Stimulated activated CD4-positive, alpha-beta T cell treated with anti-CD3 and anti-CD28 coated beads, Interleukin-2, amount 100 ng/mL, for 4 hours (primary cell): ENCODE measurements at places on chromosomes 3 and 15.
A peak's percentile ranks its signal among the peaks of the same experiment; 100 is the strongest.

DNA sequence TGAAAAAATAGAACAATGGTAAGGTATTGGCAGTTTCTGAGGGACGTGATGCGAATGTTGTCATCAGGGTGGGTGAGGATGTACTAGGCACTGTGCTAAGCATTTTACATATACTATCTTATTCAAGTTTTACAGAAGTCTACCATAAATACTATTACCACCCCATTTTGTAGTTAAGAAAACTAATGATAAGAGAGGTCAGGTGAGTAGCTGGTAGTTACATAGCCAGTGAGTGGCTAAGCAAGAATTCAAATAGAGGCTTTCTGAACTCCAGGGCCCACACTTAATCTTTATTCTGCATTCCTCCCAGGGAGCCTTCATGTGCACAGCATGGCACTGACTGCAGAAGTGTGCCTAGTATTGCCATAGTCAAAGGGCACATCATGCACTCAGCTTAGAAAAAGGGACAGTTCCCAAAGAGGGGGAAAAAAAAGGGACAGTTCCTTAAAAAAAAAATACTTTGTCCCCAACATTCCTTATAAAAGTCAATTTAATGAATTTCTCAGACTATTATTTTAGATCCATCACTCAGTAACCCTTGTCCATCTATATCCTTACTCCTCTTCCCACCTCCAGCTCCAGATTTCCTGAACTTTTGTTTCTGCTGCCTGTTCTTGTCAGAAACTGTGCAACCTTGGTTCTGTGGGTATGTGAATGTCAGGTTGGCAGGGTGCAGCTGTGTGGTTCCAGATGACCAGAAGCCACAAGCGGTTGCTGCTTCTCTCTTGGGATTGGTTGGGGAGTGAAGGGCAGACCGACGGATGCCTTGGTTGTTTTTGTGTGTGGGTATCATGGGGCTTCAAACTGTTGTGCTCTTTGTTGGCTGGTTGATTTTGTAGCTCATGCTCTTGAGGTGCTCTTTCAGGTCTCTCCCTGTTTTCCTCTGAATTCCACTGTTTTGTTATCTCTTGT lies 8.3 kb downstream of the MAPKBP1 start:
- DNase-seq, result no peak

DNA sequence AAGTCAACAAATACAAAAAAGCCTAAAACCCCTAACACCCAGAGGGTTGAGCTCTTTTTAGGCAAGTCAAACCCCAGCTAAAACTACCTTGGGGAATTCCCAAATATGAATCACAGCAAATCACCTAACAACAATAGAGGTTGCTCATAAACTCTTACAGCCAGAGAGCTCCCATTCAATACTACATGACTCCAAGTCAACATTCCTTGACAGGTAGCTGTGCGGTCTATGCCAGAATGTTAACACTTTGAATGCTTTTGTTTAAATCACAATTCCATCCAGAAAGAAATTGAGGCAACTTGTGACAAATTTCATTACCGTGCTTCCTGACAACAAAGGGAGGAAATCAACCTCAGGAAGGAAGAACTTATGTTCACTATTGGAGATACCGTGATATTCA lies 7.5 kb upstream of the UACA start:
- no peak for DNase-seq

DNA sequence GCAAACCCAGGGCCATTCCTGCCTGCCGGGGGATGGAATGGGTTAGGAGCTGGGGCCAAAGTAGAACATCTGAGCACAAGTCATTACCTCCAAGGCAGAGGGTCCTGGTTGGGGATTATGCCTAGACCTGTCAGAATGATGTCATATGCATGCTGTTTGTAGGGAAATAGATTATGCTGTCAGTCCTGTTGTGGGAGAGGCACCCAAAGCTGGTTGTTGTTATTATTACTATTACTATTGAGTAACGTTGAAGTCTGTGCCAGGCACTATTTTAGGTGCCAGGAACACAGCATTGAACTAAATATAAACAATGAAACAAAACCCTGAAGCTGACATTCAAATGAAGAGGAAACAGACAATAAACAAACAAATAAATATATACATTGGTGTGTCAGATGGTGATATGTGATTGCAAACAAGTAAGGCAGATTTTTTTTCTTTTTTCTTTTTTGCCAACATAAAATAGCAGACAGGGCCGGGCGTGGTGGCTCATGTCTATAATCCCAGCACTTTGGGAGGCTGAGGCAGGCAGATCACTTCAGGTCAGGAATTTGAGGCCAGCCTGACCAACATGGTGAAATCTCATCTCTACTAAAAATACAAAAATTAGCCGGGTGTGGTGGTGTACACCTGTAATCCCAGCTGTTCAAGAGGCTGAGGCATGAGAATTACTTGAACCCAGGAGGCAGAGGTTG lies 2.0 kb downstream of the P4HTM start:
- DNase-seq, result no peak

GRCh38 chr3:185733980-185734724 lies 90.7 kb downstream of the IGF2BP2 start:
- no peak for DNase-seq

DNA sequence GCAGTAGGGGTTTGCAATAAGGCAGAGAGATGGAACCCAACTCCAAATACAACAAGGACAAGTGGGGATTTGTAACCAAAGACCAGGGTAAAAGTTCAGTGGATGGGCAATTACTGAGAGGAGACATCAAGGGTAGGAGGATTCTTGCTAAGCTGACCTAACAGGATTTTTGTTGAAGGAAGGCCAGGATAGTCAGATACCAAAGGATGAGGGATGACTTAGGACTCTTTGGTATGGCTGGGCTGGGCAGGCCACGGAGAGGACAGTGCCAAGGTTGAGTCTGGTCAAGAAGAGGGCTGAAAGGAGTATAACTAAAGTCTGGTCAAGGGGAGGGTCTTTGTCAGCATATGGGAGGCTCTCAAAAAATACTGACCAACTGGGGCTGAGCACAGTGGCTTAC lies 85.3 kb upstream of the UBE2E2 start:
- DNase-seq, result no peak

- peak; percentile 17 for DNase-seq
Observed at GRCh38 chr3:45659661-45660566, 29.3 kb upstream of the SACM1L start.

- no peak for DNase-seq
Observed at GRCh38 chr3:54801977-54802376, 125.9 kb downstream of the LRTM1 start.

DNA sequence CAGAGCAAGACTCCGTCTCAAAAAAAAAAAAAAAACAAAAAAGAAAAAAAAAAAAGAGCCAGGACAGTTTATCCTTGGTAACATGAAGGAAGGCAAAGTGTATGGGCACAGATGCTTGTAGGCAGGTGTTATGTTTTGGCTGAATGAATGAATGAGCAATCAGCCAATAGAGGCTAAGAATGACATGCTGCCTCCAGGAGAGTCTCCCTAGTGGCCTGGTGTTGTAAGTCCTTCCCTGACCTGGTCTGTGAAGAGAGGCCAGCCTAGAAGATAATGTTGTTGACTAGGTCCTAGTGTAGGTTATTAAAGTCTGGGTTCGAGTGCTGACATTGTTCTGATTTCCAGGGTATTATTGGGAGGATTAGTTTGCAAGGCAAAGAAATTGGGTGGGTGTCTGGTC lies 24.9 kb downstream of the GYG1 start:
- no peak for DNase-seq

GRCh38 chr3:62870321-62870720 lies 4.9 kb downstream of the CADPS start:
- no peak for DNase-seq

DNA sequence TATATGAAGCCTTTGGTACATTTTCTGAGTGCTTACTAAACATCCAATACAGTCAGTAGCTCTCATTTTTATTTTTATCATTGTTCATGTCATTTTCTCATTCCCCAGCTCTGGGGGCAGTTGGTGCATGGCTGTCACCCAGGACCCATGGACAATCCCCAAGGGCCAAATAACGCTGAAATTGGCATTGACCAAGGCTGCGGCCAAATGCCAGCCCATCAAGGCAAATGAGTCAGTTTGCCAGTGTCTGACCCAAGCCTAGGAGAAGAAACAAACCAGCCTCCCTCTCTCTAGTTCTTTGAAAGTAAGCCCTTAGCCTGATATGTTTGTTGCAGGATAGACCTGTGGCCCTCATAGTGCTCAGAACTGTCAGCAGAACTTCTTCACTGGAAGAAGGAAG lies 219.2 kb downstream of the THSD4 start:
- DNase-seq, result no peak

GRCh38 chr15:90083419-90083818 lies 18.8 kb downstream of the IDH2 start:
- no peak for DNase-seq

- no peak for DNase-seq
Observed at GRCh38 chr3:2823031-2823430, 287.1 kb downstream of the IL5RA start.

- no peak for DNase-seq
Observed at GRCh38 chr3:99969136-99969535, 145.2 kb downstream of the FILIP1L start.

- DNase-seq, result no peak
Observed at GRCh38 chr15:33722005-33722672, 246.2 kb upstream of the CHRM5 start.

- no peak for DNase-seq
Observed at GRCh38 chr3:111874177-111874820, 15.2 kb downstream of the PHLDB2 start.

DNA sequence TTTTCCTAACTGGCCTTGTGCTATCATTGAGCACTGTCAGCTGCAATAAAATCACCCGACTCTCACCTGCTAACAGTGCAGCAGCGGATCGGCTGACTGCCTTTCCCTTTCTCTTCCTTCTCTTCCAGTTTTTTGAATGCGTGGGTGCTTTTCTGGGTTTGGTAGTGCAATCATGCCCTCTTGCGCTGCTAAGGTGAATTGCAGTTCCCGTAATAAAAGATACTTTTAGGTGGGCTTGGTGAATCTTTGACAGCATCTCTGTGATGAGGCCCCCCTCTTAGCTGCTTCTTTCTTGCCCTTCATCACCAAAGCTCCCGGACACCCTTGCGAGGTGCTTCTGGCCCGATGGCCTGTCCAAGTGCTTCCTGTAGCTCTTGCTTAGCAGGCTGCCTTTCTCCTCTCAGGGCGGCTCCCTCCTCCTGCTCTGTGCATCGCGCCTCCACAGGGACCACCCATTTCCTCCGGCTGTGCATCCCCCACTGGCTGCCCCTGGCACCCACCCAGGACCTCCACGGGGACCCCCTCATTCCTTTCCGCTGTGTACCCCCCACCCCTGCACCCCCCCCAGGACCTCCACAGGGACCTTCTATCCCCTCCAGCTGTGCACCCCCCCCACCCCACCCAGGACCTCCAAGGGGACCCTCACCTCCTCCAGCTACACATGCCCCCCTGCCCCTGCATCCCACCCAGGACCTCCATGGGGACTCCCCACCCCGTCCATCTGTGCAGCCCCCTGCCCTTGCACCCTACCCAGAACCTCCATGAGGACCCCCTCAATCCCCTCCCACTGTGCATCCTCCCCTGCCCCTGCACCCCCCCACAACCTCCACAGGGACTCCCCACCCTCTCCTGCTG lies 50.8 kb upstream of the RPL32 start:
- DNase-seq, result peak; percentile 21

DNA sequence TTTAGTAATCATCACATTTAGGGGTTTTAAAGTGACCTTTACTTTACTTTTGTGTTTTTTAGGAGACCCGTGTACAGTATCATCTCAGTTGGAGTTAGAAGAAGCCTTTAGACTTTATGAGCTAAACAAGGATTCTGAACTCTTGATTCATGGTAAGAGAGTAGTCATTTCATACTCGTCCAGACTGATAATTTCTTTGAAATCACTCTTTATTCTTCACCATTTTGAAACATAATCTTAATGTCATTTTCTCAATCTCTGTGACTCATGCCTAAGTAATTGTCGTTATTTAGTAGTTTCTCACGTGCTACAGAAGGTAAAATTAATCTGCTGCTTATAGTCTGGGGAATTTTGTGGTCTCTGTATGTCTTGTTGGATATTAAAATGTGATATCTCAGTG lies 37.7 kb downstream of the PRKCI start:
- no peak for DNase-seq

- no peak for DNase-seq
Observed at GRCh38 chr15:39657668-39658067, 76.8 kb downstream of the THBS1 start.

DNA sequence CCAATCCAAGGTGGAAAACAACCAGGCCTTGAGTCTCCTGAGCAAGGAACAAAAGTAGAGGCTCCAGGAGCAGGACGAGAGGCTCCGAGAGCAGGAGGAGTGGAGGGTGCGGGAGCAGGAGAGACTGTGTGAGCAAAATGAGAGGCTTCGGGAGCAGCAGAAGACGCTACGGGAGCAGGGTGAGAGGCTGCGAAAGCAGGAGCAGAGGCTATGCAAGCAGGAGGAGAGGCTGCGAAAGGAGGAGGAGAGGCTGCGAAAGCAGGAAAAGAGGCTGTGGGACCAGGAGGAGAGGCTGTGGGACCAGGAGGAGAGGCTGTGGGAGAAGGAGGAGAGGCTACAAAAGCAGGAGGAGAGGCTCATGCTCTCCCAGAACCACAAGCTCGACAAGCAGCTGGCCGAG lies 60.3 kb upstream of the UBE2Q2 start:
- no peak for DNase-seq

- DNase-seq, result no peak
Observed at GRCh38 chr15:88020806-88021205, 235.7 kb downstream of the NTRK3 start.

GRCh38 chr3:114552527-114552812 lies 258.6 kb downstream of the TIGIT start:
- DNase-seq, result no peak

- DNase-seq, result peak; percentile 50
Observed at GRCh38 chr3:71723452-71724170, 1.6 kb downstream of the EIF4E3 start.

DNA sequence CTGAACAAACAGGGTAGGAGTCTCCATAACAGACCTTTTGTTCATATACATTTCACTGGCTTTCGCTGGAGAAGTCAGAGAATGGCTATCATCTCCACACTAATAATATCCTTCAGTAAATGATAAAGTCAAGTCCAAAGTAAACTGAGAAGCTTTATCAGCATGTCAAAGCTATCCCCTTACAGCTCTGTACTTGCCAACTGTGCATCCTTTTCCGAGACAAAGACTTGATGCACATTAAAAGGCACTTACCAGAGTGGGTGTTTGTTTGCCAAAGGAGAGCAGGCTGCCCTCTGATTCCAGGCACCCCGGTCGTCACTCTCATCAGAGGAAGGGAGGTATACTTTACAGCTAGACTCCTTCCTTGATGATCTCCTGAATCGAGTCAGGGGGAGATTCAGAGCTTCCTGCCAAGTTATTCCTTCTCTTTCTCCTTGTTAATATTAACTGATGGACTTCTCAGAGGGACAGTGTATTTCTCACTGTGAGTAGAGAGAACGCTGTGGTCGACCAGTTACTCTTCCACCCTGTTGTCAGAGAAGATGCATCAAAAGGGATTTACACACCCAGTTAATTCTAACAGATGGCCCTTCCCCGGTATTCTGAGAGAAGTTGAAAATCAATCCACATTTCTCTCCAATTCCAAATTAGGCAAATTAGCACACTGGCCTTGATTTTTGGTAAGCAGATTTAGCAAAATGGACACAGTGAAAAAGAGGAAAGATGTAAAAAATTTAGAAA lies 504.7 kb upstream of the NR2F2 start:
- no peak for DNase-seq

DNA sequence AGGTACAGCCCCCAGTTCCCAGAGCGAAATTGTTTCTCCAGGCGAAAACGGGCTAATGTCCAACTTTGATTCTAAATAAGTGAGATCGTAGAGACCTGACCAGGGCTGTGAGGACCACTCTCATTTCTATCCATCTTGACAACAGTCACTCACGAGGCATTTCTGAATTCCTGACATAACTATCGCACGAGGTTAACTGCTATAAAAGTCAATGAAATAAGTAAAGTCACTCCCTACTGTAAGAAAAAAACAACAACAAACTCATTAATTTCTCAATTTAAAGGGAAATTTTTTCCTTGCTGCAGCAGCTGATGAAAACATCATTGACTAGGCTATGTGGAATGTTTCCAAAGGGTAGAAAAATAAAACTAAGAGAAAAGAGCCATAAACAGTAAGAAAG lies 69.1 kb downstream of the GREM1 start:
- DNase-seq, result no peak
